HCEC 1CT (cell line): ENCODE measurements at places on chromosomes 7 and 10.

DNA sequence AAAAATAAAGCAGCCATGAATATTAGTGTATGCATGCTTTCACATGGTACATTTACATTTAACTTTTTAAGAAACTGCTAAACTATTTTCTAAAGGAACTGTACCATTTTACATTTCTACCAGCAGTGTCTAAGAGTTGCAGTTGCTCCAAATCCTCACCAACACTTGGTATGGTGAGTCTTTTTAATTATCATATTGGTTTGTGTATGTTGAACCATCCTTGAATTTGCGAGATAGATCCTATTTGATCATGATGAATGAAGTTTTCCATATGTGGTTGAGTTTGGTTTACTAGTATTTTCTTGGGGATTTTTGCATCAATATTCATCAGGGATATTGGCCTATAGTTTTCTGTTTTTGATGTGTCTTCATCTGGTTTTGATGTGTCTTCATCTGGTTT is 1057.2 kb downstream of the LRMDA start:
- DNase-seq = no peak

DNA sequence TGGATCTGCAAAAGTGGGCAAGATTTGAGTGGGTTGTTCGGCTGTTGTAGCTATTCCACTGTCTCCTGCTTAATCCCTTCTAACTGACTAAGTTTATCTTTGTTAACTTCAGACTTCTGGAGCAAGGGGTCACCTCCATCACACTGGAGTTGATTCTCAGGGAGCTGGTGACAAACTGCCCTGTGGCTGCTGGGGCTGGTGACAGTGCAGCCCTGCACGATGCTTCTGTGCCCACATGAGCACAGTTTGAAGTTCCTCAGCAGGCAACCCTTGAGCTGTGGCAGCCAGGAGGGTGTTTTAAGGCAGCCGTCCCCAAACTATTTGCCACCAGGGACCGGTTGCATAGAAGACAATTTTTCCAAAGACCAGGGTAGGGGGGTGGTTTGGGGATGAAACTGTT is 40.5 kb downstream of the ADRB1 start:
- DNase-seq = no peak

DNA sequence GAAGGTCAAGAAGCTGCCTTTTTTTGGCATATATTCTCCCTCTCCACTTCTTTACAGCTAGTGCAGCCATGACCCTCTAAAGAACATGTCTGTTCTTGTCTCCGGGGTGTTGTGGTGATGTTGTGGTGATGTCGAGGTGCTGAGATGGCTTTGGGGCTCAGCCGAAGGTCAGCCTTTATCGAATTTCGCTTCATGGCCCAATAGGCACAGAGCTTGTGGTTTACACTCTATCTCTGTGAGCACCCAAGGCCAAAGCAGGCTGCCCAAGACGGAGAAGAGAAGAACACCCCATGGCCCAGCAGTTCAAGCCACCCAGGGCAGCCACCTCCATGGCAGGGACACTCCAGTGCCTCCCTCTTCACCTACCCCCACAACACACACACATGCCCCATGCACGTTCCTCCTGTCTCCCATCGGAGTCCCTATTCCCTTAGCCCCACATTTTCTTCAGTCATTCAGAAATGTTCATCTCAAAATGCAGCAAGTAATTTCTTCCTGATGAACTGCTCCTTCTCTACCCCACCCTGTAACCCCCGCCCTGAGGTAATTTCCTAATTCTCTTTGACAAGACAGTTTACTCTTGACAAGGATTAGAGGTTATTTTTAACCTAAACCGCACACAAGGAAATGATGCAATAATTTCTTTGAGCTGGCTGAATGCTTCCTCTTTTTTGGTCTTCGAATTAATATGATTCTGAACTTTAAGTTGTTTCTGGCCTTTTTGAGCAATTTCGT is 18.6 kb upstream of the ADRB1 start:
- peak; percentile 39 for DNase-seq

DNA sequence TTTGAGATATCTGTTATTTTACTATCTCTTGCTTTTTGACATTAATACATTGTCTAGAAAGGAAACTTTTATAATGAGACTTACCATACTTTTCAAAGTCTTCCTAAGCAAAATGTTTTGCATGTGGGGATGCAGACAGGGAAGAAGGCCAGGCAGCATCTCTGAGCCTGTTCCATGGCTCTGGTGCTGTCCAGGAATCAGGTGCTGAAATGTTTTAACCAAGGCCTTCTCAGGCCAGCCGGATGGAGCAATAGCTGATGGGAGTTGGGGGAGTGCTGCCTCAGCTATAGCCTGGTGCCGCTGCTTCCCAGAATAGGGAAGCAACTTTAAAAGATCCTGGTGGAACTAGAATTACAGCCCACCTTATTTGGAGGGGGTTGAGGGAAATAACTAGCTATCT is 38.5 kb downstream of the CRTAC1 start:
- no peak for DNase-seq

DNA sequence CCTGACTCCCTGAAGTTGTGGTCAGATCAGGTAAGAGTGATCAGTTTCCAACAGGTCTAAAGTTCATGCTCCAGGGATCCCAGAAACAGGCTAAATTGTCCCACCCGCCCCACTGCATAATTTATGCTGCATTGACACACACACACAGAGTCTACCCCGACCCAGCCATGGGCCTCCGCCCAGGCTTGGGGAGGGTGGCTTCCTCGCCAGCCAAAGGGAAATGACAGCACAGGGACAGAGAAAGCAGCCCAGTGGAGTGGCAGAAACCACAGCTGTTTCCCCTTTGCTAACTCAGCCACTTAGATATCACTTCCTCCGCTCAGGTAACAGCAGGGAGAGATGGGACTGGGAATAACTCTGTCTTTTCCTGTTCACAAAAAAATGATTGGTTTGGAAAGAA is 9.4 kb downstream of the SH3PXD2A start:
- DNase-seq = no peak
